GM12878 (cell line): ENCODE measurements at places on chromosomes 3 and 15.

GRCh38 chr3:50241163-50241562, 5.2 kb downstream of the GNAI2 start:
- DNase-seq: no peak

DNA sequence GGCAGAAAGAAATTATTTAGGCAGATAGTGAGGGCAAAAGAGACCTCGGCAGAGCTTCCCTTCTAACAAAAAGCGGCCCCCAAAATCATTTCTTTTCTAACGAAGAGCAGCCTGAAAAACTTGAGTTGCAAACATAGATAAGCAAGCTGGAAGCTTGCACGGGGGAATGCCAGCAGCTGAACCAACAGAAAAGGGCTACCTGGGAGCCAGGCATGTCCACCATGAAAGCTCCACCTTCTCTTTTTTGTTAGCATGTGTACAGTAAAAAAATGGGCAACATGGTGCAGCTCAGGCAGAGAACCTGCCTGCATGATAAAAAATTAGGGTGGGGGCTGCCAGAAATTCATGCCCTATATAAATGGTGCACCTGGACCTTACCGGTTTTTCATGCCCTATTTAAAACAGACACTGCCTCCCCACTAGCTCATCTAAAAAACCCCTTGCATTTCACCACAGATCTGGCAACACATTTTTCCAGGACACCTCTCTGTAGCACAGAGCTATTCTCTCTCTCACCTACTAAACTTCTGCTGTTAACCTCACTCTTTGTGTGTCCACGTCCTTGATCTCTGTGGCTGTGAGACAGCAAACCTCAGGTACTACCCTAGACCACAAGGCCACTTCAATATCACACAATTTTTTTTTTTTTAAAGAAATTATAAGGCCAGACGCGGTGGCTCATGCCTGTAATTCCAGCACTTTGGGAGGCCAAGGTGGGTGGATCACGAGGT, 18.7 kb downstream of the SLC33A1 start:
- no peak for DNase-seq

DNA sequence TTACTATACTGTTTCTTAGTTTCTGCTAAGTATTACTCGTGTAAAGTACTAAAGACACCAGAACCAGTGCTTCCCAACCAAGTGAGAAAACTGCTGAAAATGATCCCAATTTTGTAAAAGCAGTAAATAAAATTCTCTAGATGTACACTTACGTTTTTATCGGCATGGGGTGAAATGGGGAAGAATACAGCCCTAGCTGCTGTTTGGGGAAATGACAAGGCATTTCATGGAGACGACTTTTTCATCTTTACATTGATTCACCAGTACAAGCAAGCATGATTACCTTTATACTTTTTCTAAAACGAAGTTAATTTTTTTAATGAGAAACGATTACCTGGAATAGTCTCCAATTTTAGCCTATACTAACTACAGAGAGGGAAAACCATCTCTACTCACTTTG, 1.4 kb downstream of the PSMD6 start:
- DNase-seq: no peak

DNA sequence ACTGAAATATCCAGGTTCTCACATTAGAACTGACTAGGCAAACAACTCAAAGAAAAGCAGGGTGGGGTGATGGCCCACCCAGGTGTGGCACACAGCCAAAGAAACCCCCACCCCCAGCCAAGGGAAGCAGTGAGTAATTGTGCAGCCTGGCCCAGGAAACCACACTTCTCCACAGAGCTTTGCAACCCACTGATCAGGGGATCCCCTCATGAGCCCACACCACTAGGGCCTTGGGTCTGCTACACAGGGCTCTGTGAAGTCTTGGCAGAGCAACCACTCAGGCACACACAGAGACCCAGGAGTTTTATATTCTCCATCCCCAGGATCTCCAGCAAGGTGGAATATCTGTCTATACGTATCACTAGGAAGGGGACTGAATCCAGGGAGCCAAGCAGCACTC, 22.2 kb upstream of the TRIM42 start:
- no peak for DNase-seq

- no peak for DNase-seq
Measured at GRCh38 chr3:182692695-182693094, 100.6 kb upstream of the ATP11B start.

DNA sequence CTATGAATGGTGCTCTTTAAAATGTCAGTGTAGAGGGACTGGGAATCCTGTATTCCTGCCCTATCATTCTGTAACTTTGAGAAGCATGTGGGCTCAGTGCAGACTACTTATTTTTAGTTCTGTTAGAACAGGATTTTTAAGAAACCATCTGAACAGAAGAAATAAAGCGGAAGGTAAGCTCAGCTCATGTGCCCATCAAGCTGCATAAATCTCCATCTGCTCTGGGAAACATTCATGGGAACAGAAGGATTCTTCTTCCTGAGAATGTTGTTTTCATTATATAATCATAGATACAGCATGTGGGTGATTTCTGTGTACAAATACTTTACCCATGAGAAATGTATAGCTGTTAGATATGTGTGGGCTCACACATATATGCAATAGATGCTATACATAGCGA, 69.9 kb downstream of the SIDT1 start:
- DNase-seq: no peak
